Caudate nucleus (tissue), 63 donors: ENCODE measurements at places on chromosomes 7 and 10.

- DNase-seq, result no peak
These were observed 153.9 kb upstream of the PFKP start for GRCh38 chr10:2913474-2913873.

DNA sequence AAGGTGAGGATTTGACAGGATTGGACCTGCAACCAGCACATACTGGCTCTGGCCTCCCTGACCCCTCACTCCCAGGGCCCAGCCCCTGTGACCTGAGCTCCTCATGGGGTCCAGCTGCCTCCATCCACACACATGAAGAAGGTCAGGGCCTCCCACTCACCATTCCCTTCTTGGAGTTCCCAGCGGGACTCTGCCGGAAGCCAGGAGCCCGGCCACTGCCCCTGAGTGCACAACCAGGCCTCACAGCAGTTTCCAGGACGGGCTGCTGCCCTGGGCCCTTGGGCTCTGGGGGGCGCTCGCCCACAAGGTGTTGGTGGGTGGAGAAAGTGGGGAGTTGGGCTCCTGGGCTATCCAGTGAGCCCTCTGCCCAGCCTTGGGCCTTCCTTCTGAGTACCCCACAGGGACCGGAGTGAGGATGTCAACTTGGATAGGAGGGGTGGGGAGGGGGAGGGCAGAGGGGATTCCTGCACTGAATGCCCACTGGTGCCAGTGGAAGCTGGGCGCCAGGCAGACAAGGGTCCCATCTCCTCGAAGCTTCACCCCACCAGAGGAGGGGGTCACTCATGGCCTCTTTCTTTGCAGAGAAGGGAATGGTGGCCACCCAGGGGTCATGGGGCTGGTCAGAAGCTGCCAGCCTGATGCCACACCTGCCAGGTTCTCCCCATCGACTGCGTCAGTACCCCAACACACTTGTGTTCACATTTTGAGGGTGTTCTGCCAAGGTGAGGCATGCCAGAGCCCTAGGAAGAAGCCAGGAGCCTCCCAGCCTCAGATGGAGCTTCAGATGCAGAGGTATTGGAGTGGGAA is 115.3 kb downstream of the PTPN20 start:
- no peak for DNase-seq

GRCh38 chr10:97140049-97140846 is 45.5 kb downstream of the SLIT1 start:
- no peak for DNase-seq

DNA sequence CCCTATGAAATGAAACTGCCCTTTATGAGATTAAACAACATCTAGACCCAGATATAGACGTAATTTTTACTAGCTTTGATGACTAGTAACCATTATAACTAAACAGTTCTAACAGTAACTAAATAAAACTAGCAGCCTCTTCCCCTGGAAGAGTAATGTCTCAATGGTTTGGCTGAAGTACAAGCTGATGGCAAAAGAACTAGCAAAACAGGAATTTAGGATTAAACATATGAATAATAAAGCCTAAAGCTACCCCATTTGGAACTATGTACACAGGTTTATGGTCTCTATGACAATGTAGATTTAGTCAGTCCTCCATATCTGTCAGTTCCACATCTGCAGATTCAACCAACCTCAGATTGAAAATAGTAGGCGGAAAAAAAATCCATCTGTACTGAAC is 6.4 kb downstream of the DPY19L1 start:
- no peak for DNase-seq

GRCh38 chr7:77335581-77335980 is 80.6 kb downstream of the GSAP start:
- DNase-seq, result no peak

GRCh38 chr7:124692425-124692824 is 73.2 kb downstream of the GPR37 start:
- no peak for DNase-seq

DNA sequence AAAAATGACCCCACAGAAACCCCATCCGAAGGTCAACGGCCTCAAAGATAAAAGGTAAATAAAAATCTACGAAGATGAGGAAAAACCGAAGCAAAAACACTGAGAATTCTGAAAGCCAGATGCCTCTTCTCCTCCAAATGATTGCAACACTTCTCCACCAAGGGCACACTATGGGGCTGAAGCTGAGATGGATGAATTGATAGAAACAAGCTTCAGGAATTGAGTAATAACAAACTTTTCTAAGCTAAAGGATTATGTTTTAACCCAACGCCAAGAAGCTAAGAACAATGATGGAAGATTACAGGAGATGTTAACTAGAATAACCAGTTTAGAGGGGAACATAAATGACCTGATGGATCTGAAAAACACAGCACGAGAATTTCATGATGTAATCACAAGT is 127.8 kb downstream of the MACC1 start:
- no peak for DNase-seq

- no peak for DNase-seq
These were observed 118.3 kb downstream of the PPP1R17 start for GRCh38 chr7:31805209-31805818.

- no peak for DNase-seq
These were observed 183.5 kb downstream of the POM121L12 start for GRCh38 chr7:53218730-53219504.

- DNase-seq, result no peak
These were observed 2.8 kb upstream of the CUL1 start for GRCh38 chr7:148695953-148696352.

DNA sequence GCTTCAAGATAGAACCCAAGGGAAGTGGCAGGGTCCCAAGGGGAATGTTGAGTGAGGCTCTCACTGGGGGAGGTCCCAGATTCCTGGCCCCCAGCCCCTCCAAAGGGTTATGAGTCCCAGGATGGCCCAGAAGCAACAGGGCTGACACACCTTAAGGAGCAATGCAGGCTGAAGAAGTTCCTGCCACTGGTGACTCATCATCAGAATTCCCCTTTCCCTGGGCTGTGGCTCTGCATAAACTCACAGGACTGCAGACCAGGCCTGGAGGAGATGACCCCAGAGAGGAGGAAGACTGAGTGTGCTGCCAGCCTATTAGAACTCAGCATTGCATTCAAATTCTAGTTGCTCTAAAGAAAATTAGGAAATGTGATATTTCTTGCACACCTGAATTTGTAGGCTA is 126.7 kb downstream of the DPP6 start:
- DNase-seq, result no peak
